ENCODE measurements at places on chromosomes 5 and 9. TPM values are rescaled to one million over a fixed set of nuclear protein-coding genes. Genes with fewer than 3 reads are reported as not detected.

The MYORG gene
- 5.2 TPM for total RNA-seq

The IL4 gene
- total RNA-seq, result not detected

The PTPRD gene
- total RNA-seq, result 1.6 TPM

The FOXI1 gene
- not detected for total RNA-seq

The CFAP90 gene
- not detected for total RNA-seq

The CARD19 gene
- 68.4 TPM for total RNA-seq

The GABRA1 gene
- not detected for total RNA-seq

The GABBR2 gene
- 39.2 TPM for total RNA-seq
